ENCODE measurements at places on chromosomes 4 and X.
A peak's percentile ranks its signal among the peaks of the same experiment; 100 is the strongest.

DNA sequence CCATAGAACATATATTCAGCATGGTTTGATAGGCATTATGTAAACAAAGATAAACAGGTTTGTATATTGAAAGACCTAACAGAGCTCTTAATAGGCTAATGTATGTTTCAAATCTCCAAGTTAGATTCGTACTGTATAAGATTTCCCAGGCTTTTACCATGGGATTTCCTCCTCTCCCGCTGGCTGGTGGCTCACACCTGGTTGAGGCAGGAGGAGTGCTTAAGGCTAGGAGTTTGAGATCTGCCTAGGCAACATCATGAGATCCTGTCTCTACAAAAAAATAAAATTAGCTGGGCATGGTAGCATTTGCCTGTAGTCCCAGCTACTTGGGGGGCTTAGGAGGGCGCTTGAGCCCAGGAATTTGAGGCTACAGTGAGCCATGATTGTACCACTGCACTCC lies 5.4 kb downstream of the CPE start:
- no peak for DNase-seq

- no peak for DNase-seq
These were observed 38.6 kb downstream of the EGFL6 start for GRCh38 chrX:13607996-13608365.

DNA sequence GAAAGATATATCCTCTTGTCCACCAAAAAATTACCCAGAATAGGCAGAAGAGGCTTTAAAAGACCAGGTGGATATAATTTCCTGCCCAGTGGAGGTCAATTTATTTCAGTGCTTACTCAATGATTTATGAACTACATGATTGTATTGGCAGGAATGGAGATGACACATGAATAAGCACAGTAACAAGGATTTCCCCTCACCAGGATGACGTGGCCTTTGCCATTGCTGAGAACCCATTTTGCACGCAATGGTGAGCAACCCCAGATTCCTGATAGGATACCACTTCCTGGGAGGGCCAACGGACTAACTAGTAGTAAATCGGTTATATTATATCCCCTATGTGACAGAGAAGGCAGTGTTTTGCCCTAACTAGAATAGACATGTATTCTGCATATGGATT lies 11.6 kb upstream of the TTC29 start:
- no peak for DNase-seq

DNA sequence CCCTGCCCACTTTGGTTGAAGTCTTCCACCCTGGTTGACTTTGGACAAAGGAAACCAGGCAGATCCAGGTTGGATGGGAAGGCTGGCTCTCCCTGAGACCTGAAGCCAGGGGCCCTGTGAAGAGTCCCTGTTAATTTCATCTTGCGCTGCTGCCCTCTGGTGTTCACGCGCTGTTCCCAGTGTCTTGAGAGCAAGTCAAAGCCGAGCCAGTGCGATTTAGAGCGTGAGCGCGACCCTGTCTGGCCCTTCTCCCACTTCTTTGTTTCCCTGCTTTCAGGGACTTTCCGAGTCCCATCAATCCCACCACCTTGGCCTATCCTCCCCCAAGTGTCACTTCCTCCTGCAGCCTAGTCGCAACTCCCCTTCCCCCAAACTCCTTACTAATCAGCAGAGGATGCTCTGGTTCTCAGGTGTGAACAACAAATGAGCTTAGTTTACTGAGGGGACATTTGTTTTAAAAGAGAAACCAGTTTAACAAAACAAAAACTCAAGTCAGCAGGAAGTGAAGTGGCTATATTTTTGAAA lies 25.8 kb upstream of the CHRNA9 start:
- peak; percentile 90 for DNase-seq

- no peak for DNase-seq
These were observed 231.2 kb upstream of the CPEB2 start for GRCh38 chr4:14771094-14771493.

- DNase-seq: no peak
These were observed 78.5 kb downstream of the HTRA3 start for GRCh38 chr4:8348071-8348470.

GRCh38 chr4:120922381-120923206 lies at the start of gene PRDM5:
TSS of gene PRDM5 (minus strand) at chr4:120922726. CDS start at chr4:120922608, 118 bp downstream.
- peak; percentile 8 for DNase-seq

- DNase-seq: no peak
These were observed 107.4 kb downstream of the DDIT4L start for GRCh38 chr4:100082852-100083251.
